Type B pancreatic cell (in vitro differentiated cells): ENCODE measurements at places on chromosomes 6 and 20. TPM values are rescaled to one million over a fixed set of nuclear protein-coding genes. Genes with fewer than 3 reads are reported as not detected.
A peak's percentile ranks its signal among the peaks of the same experiment; 100 is the strongest.

- H3K4me1 ChIP-seq, result peaks cover 36% of the 10 kb centered on the region
- peaks cover 4% of the 10 kb centered on the region for H3K27me3 ChIP-seq
- no peaks in the 10 kb centered on the region for H3K36me3 ChIP-seq
- H3K4me3 ChIP-seq, result peak overlapping the region; percentile 54
- DNase-seq, result no peak
Measured at GRCh38 chr6:148272597-148272996, 70.0 kb upstream of the SASH1 start.

DNA sequence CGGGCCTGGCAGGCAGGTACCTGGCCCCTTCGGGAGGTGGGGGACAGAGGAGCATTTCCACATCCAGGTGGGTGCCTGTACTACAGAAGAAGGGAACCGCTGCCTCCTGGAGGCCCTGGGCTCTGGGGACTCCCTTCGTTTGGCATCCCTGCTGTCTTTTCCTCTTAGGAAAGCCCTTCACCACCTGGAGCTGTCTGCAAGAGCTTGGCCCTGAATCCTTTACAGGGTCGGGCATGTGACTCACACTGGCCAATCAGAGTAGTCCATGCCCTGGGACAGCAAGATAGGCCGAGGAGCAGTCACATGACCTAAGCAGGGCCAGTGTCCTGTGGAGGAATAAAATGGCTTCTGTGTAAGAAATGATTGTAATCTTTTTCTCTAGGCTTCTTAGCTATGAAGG, 224.9 kb downstream of the ANKRD60 start:
- no peak overlapping the region for H3K4me3 ChIP-seq
- H3K36me3 ChIP-seq, result no peaks in the 10 kb centered on the region
- H3K27ac ChIP-seq, result no peak overlapping the region
- H3K4me1 ChIP-seq, result peaks cover 6% of the 10 kb centered on the region
- H3K27me3 ChIP-seq, result peaks cover 6% of the 10 kb centered on the region

SPATS1 gene
- not detected in 2 replicates for total RNA-seq

GRCh38 chr6:89146718-89147700, 1.2 kb downstream of the PM20D2 start:
- H3K27me3 ChIP-seq, result no peaks in the 10 kb centered on the region

GRCh38 chr6:165983112-165984072, 184.3 kb downstream of the TBXT start:
- no peak for DNase-seq
- no peak overlapping the region for H3K4me3 ChIP-seq
- peaks cover 83% of the 10 kb centered on the region for H3K27me3 ChIP-seq
